ENCODE measurements at places on chromosomes 6 and 20. TPM values are rescaled to one million over a fixed set of nuclear protein-coding genes. Genes with fewer than 3 reads are reported as not detected.

DNA sequence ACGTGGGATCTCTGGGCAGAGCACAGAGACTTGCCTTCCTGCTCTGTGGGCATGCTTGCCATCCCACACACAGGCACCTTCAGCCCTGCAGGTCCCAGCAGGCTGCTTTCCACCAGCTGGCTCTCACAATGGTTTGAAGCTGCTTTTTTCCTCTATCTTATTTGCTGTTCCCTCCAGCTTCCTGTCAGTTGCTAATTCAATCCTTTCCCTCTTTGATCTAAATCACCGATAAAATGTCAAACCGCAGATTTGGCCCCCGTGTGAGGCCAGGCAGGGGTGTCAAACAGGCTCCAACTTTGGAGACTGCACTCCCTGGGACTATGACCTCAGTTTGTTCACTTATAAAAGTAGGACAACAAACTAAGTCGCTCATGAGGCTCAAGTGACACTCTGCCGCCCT, 40.6 kb upstream of the PCMTD2 start:
- no peak for DNase-seq

- DNase-seq, result no peak
Measured at GRCh38 chr20:34954904-34955230, 739 bp downstream of the GSS start.

DNA sequence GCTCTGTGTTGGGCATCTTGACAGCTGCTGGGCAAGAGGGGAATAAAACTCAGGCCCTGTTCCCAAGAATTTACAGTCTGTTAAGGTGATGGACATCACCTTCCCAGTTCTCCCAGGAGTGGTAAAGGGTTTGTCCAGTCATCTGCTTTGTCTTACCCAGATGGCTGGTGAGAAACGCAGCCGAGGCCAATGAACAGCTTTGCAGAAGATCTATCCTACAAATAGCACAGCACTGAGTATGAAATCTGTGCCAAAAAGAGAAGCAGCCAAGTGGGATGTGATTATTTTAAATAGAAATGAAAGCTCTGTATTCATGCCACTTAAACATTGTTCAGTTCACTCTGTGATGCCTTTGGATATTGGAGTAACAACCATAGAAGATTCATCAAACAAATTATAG, 132.7 kb upstream of the SLC22A16 start:
- no peak for DNase-seq

DNA sequence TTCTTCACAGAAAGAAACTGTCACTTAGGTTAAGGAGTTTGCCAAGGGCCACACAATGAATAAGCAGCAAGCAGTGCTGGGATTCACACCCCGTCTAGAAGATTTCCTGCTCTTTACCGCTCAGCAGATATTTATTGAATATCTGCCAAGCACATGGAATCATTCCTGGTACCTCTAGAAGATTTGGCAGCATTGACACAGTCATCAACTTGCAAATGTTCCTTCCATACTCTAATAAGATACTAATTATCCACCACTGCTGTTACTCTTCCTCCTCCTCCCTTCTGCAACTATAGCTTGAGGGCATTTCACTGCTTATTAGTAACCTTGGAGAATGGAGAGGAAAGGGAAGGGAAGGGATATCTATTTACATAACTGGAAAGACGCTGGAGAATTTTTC, 13.0 kb downstream of the MOXD1 start:
- no peak for DNase-seq

GRCh38 chr6:136964398-136964797, 42.3 kb downstream of the SLC35D3 start:
- no peak for DNase-seq

DNA sequence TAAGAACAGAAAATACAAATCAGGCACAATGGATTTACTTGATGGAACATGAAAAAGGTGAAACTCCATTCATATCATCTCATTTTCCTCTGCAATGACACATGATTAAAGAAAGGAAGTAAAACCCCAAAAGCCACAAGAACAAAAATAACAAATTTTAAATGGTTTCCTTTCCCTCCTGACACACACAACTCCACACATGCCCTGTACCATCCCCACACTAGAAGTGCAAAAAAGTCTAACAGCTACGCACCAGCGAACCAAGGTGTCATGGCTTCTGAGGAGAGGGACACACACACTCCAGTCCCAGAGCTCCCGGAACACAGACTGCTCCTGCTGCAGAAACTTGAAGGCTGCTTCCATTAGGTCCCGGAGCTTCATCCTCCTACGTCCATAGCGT, 25.3 kb downstream of the MDN1 start:
- no peak for DNase-seq

DNA sequence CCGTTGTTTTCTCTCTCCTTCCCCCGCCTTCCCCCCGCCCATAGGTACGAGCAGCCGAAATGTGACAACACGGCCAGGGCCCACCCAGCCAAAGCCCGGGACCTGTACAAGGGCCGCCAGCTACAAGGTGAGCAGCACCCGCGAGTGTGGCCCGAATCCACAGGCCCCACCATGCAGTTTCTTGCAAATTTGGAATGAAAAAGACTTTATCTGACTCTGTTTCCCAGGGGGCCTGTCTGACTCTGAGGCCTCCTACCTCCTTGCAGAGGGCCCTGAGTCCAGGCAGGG, 167.1 kb downstream of the SMOC2 start:
- DNase-seq, result no peak

GRCh38 chr6:104688283-104688969, 171.3 kb downstream of the HACE1 start:
- DNase-seq, result no peak

- DNase-seq, result no peak
Measured at GRCh38 chr6:138682704-138683527, 90.7 kb upstream of the CCDC28A start.

GRCh38 chr6:74574794-74575193, 631.1 kb downstream of the COL12A1 start:
- DNase-seq, result peak; percentile 50

The COX4I2 gene
- total RNA-seq, result not detected

The SLC44A4 gene
- total RNA-seq, result 0.12 TPM

The IL17F gene
- total RNA-seq, result not detected
